Activated T-cell treated with anti-CD3 and anti-CD28 coated beads, Interleukin-2, amount 50 U/mL, for 72 hours (primary cell): ENCODE measurements at places on chromosomes 11 and 22. TPM values are rescaled to one million over a fixed set of nuclear protein-coding genes. Genes with fewer than 3 reads are reported as not detected.

GRCh38 chr11:43546561-43547429 lies 133.7 kb upstream of the HSD17B12 start:
- peaks cover 63% of the 10 kb centered on the region for H3K27me3 ChIP-seq
- H3K4me3 ChIP-seq, result no peak overlapping the region
- no peaks in the 10 kb centered on the region for H3K4me1 ChIP-seq

DNA sequence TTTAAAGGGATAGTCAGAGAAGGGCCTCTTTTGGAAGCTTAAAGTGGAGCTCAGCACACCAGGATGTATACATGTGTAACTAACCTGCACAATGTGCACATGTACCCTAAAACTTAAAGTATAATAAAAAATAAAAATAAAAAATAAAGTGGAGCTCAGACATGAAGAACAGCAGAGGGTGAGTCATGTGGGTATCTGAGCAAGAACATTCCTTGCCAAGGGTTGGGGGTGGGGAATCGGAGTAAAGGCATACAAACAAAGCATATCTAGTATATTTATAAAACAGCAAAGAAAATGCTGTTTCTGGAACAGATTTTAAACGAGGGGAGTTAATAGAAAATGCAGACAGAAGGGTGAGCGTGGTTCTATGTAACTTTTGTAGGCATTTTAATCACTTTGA lies 562.6 kb upstream of the ANO3 start:
- H3K27ac ChIP-seq, result no peak overlapping the region
- no peaks in the 10 kb centered on the region for H3K36me3 ChIP-seq
- no peaks in the 10 kb centered on the region for H3K27me3 ChIP-seq
- no peaks in the 10 kb centered on the region for H3K4me1 ChIP-seq
- DNase-seq, result no peak

DNA sequence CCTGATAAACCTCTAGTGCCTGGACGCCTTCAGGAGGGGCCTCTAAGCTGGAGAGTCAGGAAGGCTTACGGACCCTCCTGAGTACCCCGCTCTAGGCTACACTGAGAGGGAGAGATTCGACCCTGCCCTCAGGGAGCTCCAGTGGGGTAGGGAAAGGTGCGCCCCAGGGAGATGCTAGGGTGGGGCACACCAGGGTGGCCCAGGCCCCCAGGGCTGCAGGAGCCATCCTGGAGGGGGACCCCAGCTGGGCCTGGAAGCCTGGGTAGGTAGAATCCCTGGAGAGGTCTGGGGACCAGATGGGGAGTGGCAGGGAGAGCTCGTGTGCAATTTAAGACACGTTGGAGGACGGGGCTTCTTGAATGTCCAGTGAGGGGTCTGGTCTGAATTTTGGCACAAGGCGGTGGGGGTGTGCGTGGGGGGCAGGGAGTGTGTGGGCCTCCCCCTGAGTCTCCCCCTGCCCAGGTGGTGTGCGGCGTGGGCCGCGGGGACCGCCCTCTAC lies 4.7 kb downstream of the CARNS1 start:
- no peak overlapping the region for H3K27ac ChIP-seq
- DNase-seq, result no peak
- peaks cover 56% of the 10 kb centered on the region for H3K4me1 ChIP-seq
- no peaks in the 10 kb centered on the region for H3K36me3 ChIP-seq

Gene SLN
- not detected for total RNA-seq

Gene HEPHL1
- total RNA-seq, result not detected

DNA sequence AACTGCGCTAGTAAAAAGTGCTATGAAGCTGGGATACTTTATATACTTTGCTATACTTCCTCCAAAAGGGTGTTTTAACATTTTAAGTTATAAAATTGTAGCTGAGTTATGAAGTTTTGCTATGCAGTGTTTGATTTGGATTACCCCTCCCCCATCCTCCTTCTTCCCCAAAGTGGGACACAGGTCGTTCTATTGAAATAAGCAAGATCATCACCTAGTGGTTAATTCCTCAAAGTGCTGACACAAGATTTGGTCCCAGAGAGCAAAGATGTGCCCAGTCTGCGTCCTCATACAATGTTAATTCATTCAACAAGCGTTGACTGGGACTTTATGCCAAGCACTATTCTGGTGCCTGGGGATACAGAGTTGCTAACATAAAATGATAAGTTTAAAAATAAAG lies 78.5 kb downstream of the SPON1 start:
- no peak overlapping the region for H3K27ac ChIP-seq
- DNase-seq, result no peak
- H3K4me1 ChIP-seq, result no peaks in the 10 kb centered on the region

- peaks cover 7% of the 10 kb centered on the region for H3K4me1 ChIP-seq
- peaks cover 2% of the 10 kb centered on the region for H3K36me3 ChIP-seq
- no peak for DNase-seq
- no peak overlapping the region for H3K4me3 ChIP-seq
- no peak overlapping the region for H3K27ac ChIP-seq
- H3K27me3 ChIP-seq, result peaks cover 16% of the 10 kb centered on the region
Measured at GRCh38 chr22:36850056-36850455, 10.8 kb upstream of the NCF4 start.
